T-cell (primary cell): ENCODE measurements at places on chromosomes 1 and 21. TPM values are rescaled to one million over a fixed set of nuclear protein-coding genes. Genes with fewer than 3 reads are reported as not detected.

Gene RGS16
- 2.9 TPM for total RNA-seq

GRCh38 chr1:223225061-223225460, 82.0 kb upstream of the TLR5 start:
- H3K27me3 ChIP-seq = no peaks in the 10 kb centered on the region
- H3K4me3 ChIP-seq = no peak overlapping the region
- H3K27ac ChIP-seq = no peak overlapping the region
- no peaks in the 10 kb centered on the region for H3K36me3 ChIP-seq
- peaks cover 29% of the 10 kb centered on the region for H3K4me1 ChIP-seq

DNA sequence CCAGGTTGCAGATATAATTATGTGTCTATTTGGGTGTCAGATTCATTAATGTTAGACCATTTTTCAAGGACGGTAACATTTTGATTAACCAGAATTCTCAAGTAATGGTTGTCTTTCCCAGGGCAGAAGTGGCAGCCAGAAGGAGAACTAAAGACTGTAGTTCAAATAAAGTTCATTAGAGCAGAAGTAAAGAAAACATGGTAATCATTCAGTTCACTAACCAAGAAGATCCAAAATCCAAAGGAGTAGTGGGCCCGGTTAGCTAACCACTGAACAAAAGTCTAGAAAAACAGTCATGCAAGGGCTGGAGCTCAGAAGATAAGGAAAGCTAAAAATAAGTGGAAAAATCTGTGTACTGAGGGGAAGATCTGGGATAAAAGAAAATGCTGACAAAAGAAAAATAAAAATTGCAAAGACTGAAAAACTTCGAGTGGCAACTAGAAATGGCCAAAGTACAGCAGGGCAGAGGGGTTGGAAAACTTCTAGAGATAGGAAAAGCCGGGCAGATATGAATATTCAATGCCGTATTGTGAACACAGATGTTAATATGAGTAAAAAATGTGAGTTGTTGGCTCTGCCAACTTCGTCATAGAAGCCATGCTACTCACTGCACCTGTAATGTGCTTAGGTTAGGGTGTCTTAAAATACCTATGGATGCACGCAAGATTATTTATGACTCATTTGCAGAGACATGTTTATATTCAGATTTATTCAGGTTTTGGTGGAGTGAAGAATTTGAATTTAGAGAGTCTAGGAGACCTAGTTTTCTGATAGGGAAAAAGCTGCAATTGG, 925.9 kb downstream of the LTN1 start:
- no peak overlapping the region for H3K27ac ChIP-seq
- H3K4me1 ChIP-seq = no peaks in the 10 kb centered on the region
- H3K36me3 ChIP-seq = no peaks in the 10 kb centered on the region
- no peaks in the 10 kb centered on the region for H3K27me3 ChIP-seq
- no peak overlapping the region for H3K4me3 ChIP-seq

DNA sequence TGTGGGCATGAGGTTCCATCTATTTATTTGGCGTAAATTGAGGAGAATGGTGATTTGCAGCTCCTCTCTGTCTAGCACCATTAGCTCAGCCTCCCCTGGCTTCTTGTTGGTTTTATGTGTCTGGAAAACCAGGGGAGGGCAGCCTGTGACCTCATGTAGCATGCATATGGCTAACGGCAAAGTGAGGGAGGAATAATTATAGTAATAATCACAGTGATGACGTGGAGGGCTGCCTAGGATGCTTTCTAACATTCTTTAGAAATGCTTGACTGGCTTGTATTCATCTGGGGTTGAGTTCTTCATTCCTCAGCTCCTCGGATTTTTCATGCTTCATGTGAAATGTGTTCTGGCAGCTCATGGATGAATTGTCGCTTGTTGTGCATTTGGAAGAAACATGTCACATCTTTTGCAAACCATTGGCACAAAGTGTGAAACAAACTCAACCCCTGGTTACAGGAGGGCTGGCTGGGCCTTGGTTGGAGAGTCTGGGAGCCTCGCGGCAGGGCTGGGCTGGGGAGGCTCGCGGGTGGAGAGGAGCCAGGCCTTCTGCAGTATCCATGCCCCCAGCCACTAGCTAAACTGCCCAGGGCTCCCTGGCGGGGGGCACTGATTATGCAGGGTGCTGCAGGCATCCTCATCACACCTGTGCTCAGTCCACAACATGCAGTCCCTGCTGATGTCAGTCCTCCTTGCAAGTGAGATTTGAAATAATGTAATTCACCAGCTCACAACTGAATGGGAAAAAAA, 149.6 kb downstream of the DISC1 start:
- H3K4me1 ChIP-seq = no peaks in the 10 kb centered on the region
- no peak for DNase-seq
- H3K36me3 ChIP-seq = peaks cover 11% of the 10 kb centered on the region

- peaks cover 3% of the 10 kb centered on the region for H3K36me3 ChIP-seq
- H3K27ac ChIP-seq = no peak overlapping the region
- no peaks in the 10 kb centered on the region for H3K27me3 ChIP-seq
- no peaks in the 10 kb centered on the region for H3K4me1 ChIP-seq
- H3K4me3 ChIP-seq = no peak overlapping the region
These were observed 11.8 kb downstream of the DPH5 start for GRCh38 chr1:101013776-101014175.
